ENCODE measurements at places on chromosomes 16 and 17. TPM values are rescaled to one million over a fixed set of nuclear protein-coding genes. Genes with fewer than 3 reads are reported as not detected.
A peak's percentile ranks its signal among the peaks of the same experiment; 100 is the strongest.

DNA sequence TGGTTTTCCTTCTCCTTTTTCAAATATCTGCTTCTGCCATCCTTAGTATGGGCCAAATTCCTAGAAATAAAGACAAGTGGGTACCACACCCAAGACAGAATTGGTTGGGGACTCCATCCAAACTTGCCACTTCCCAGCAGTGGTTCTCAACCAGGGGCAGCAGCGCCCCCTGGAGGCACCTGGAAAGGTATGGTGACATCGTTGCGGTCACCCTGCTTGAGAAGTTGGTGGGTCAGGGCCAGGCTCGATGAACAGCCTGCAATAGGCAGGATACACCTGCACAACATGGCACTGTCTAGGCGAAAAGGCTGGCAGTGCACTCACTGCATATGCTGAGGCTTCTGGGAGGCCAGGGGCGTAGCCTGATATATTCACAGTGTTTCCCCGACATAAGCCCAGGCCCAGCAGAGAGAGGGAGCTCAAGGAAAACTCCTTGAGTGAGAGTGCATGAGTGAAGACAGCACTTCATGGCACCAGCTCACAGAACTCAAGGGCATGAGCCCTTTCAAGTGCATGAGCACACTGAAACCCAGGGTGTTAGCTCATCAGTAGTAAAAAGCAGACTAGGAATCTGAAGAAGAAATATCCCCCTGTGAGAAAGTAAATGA, 57.7 kb downstream of the CMC2 start:
- peak; percentile 52 for DNase-seq

- peak; percentile 48 for DNase-seq
Measured at GRCh38 chr17:12402963-12403622, 262.6 kb upstream of the MYOCD start.

The CD300C gene
- not detected for total RNA-seq

The STX1B gene
- total RNA-seq = 2.2 TPM

The DRC3 gene
- total RNA-seq = 0.97 TPM

The CACNG1 gene
- not detected for total RNA-seq

DNA sequence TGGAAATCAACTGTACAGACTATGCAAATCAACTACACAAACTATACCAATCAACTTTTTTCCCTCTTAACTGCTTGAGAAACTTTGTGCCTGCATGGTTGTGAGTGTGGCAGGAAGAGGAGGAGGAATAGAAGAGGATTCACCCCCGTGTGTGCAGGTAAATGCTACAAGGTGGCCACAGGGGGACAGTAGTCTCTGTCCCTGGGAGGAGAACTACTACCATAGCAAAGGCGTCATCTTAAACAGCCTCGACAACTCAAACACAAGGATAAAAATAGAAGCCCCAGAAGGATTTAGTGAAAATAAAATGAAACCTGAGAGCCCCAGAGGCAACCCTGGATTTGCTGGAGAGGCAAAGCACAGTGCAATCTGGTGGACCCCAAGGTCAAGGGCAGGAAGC, 199.5 kb upstream of the DYNLRB2 start:
- DNase-seq = no peak

DNA sequence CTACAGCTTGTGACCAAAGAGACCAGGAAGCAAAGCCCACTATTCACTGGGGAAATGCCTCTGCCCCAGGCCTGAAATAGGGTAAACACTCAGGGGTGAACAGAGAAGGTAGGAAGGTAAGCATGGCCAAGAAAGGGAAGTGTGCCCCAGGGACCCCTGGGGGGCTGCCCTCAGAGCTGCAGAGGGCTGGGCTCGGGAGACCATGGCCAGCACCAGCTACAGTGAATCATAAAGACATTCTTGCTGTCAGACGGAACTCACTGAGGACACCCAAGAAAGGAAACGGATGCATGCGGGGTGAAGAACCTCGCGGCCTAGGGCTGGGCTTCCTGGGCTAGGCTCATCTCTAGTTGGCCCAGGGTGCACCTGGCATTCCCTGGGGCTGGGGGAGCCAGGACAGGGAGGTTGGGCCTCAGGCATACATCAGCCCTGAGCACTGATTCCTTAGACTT, 9.6 kb downstream of the HIC1 start:
- DNase-seq = peak; percentile 35

- DNase-seq = peak; percentile 75
Measured at GRCh38 chr17:48241131-48241591, 133.6 kb downstream of the SNX11 start.

DNA sequence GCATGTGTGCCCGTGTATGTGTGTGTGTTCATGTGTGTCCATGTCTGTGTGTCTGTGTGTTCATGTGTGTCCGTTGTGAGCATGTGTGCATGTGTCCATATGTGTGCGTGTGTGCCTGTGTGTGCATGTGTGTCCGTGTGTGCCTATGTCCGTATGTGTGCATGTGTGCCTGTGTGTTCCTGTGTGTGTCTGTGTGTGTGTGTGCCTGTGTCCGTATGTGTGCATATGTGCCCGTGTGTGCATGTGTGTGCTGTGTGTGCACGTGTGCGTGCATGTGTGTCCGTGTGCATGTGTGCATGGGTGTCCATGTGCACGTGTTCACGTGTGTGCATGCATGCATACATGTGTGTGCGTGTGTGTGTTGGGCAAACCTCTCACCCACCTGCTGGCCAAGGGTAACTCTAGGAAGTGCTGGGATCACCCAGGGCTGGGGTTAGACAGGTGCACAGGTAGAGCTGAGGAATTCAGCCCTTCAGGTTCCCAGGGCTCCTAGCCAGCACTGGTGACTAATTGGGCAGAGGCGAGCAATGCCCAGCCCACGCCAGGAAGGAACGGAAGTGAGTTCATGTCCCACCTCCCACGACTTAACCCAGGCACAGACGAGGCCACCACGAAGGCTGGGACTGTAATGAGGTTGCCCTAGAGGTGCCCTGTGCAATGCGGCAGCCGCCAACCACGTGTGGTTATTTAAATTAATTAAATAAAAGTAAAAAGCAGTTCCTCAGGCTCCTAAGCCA, 8.2 kb upstream of the CSNK1D start:
- no peak for DNase-seq

GRCh38 chr17:29212681-29213121, 32.5 kb upstream of the MYO18A start:
- peak; percentile 27 for DNase-seq

The OR1A1 gene
- not detected for total RNA-seq

- no peak for DNase-seq
Measured at GRCh38 chr17:39238311-39238972, 12.7 kb upstream of the STAC2 start.

GRCh38 chr16:1773703-1774447, 941 bp upstream of the MRPS34 start:
- DNase-seq = peak; percentile 52

GRCh38 chr17:35969558-35970380, 11.5 kb downstream of the CCL16 start:
- DNase-seq = peak; percentile 82

Data from fibroblast of villous mesenchyme (primary cell).